Astrocyte (in vitro differentiated cells and primary cell): ENCODE measurements at places on chromosomes 3 and 15. TPM values are rescaled to one million over a fixed set of nuclear protein-coding genes. Genes with fewer than 3 reads are reported as not detected.

Gene CPA3
- not detected in 2 replicates for total RNA-seq

Gene RNF7
- total RNA-seq, result 166 and 168 TPM in 2 replicates

Gene TNFAIP8L3
- 1.1 and 1.8 TPM in 2 replicates for total RNA-seq

GRCh38 chr3:63128380-63128779 is 149.7 kb upstream of the SYNPR start:
- peaks cover 6% of the 10 kb centered on the region for H3K4me1 ChIP-seq
- DNase-seq, result no peak

GRCh38 chr3:101009386-101009785 is 16.2 kb upstream of the ABI3BP start:
- no peaks in the 10 kb centered on the region for H3K4me1 ChIP-seq
- H3K27me3 ChIP-seq, result no peaks in the 10 kb centered on the region
- H3K4me3 ChIP-seq, result no peak overlapping the region
- no peak for DNase-seq

GRCh38 chr15:79168922-79169456 is 78.4 kb upstream of the RASGRF1 start:
- DNase-seq, result peak; percentile 2
- H3K27me3 ChIP-seq, result peaks cover under 1% of the 10 kb centered on the region
- H3K4me3 ChIP-seq, result no peak overlapping the region
- no peak overlapping the region for H3K27ac ChIP-seq
- H3K36me3 ChIP-seq, result no peaks in the 10 kb centered on the region
- H3K4me1 ChIP-seq, result no peaks in the 10 kb centered on the region

DNA sequence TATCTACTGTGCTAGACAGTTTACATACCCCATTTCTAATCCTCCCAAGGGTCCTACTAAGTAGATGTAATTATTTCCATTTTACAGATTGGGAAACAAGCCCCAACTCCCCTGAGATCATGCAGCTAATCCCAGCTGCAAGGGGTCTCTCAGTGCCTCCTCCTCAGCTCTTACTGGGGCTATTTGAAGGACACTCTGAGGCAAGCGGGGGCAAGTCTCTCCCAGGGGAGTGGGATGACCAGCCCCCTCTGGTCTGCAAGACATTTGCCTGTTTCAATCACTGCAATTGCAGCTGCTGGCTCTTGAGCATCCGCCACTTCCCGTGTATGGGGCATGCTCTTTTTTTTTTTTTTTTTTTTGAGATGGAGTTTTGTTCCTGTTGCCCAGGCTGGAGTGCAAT is 11.4 kb downstream of the LAMP3 start:
- H3K27ac ChIP-seq, result no peak overlapping the region
- H3K4me3 ChIP-seq, result no peak overlapping the region
- H3K36me3 ChIP-seq, result no peaks in the 10 kb centered on the region
- no peak for DNase-seq
- no peaks in the 10 kb centered on the region for H3K4me1 ChIP-seq

GRCh38 chr3:58173669-58174398 is 36.9 kb downstream of the DNASE1L3 start:
- no peak for DNase-seq
- H3K4me1 ChIP-seq, result peaks cover 17% of the 10 kb centered on the region
- peaks cover 25% of the 10 kb centered on the region for H3K36me3 ChIP-seq

GRCh38 chr15:56146756-56147155 is 96.9 kb downstream of the RFX7 start:
- H3K27ac ChIP-seq, result no peak overlapping the region
- H3K4me1 ChIP-seq, result no peaks in the 10 kb centered on the region
